ENCODE measurements at places on chromosomes 16 and 17. TPM values are rescaled to one million over a fixed set of nuclear protein-coding genes. Genes with fewer than 3 reads are reported as not detected.

GINS3 gene
- total RNA-seq: 6.4 TPM

CLEC10A gene
- not detected for total RNA-seq

LDHD gene
- total RNA-seq: 0.55 TPM

KCNJ18 gene
- not detected for total RNA-seq

DNA sequence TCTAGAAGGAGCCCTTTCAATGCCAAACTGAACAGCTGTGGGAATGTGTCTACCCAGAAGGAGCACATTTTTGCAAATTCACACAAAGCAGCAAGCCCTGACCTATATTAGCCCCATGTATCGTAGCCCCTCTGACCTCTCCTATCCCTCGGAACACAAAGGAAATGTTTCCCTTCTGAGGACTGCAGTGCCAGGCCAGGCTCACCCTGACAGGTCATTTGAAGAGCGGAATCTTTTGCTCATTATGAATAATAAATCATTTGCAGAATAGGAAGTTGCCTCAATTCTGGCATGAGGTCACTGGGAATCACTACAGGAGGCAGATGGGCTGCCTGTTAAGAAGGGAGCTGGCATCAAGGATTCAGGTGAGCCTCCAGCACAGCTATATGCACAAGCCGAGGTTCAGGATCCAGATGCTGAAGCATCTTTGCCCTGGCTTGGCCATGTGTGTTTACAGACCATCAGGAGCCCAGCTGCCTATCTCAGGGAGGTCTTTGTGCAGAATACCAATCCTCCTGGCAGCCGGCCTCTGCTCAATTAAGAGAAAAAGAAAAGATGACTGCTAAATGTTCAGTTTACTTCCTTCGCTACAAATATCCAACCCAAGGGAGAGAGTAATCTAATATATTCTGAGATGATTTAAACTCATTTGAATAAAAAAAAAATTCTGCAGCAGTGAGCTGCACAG, 119.4 kb downstream of the USP31 start:
- DNase-seq: no peak

GRCh38 chr17:69593716-69594115, 179.2 kb downstream of the MAP2K6 start:
- no peak for DNase-seq

DNA sequence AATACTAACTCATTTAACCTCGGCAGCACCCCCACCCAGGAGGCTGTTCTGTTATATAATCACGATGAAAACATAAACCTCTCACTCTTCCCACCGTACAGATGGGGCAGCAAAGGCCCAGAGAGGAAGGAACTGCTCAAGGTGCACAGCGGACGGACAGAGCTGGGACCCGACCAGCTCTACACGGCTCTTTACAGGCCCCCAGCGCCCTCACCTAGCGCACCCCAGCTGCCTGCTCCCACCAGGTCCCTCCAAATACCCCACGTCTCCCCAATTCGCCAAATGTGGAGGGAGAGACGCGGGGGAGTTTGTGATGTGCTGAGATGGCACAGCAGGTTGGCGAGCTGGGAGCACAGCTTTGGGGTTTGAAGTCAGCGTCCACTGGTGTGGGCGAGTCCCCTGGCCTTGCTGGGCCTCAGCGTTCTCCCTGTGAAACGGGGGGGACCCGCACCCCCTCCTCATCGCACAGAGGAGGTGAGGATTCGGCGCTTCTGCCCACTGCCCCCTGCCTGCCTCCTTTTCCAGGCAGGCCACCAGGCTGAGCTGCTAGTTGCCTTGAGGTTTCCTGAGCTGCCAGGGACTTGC, 54.1 kb downstream of the CBFA2T3 start:
- DNase-seq: no peak

DNA sequence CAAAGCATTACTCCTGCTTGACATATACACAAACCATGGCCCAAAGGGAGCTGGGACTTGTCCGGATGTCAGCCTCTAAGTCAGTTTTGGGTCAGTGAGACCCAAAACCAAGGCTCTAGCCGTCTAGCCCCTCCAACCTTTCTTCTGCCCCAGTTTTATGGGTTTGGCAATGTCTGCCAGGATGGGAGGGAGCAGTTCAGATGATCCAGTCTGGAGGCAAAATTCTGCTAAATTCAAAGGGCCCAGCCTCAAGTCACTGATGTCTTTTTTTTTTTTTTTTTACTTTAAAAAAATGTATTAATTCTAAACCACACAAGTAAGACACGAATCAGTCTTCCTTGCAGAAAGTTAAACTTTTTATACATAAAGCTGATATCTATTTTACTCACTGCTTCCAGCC, 8.6 kb downstream of the NLRC5 start:
- no peak for DNase-seq

DNA sequence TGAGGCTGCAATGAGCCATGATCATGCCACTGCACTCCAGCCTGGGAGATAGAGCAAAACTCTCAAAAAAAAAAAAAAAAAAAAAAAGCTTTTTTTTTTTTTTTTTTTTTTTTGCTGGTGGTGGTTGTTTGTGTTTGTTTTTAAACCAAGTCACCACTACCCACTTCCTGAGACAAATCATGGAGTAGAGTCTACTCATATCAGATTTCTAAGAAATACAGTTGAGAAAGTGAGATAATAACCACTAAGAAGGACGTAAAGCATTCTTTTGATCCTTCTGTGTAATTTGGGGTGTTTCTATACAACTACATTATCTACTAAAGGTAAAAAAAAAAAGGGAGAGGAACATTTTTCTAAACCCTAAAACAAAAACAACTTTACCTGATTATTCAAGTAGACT, 38.0 kb downstream of the AXIN2 start:
- DNase-seq: no peak

DNA sequence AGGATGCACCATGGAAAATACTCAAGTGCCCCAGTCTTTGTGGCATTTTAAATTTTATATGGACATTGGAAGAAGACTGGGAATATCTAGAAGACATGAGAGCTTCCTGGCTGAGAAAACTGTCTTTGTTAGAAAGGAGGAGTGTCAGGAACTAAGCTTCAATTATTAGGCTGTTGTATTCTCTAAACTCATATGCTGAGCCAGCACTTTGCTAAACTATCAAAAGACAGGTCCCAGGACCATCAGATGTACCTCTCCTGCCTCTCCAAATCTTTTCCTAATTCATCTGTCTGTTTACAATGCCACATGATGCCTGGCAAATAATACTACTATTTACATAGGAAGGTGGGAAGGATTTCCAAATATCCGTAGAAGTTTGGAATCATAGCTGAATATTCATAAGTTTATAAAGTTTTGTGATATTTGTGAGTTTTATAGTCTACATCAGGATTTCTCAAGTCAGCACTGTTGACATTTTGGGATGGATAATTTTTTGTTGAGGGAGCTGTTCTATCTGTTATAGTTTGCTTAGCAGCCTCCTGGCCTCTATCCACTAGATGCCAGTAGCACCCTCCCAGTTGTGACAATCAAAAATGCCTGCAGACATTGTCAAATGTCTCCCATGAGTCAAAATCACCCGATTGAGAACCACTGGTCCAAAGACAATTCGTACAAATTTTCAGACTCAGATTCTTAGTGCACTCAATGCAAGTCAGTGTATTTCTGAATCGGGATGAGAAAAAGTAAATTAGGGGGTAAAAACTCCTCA, 61.2 kb upstream of the NETO2 start:
- no peak for DNase-seq

DNA sequence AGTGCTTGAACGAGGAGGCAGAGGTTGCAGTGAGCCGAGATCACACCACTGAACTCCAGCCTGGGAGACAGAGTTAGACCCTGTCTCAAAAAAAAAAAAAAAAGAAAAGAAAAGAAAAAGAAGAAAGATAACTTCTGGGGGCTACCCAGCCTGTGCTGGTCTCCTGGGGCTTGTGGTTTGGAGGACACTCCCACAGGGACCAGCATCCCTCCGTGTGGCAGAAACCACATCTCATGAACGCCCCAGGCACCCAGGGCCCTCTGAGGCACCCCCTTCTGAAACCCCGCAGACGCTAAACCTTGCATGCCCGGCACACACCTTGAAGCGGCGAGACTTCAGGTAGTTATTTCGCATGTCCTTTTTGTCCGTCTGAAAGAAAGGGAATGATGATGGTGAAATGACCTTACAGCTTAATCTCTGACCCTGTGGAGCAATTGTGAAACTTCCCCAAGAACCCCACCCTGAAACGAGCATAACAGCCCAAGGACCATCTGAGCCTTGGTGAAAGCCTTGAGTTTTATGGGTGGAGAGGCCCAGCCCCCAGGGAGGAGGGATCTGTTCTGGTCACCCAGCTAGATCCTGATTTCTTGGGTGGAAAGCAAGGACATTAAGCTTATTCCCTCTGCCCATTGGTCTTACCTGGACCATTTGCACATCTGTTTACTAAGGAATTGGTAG, 55.0 kb downstream of the CNGB1 start:
- no peak for DNase-seq

DNA sequence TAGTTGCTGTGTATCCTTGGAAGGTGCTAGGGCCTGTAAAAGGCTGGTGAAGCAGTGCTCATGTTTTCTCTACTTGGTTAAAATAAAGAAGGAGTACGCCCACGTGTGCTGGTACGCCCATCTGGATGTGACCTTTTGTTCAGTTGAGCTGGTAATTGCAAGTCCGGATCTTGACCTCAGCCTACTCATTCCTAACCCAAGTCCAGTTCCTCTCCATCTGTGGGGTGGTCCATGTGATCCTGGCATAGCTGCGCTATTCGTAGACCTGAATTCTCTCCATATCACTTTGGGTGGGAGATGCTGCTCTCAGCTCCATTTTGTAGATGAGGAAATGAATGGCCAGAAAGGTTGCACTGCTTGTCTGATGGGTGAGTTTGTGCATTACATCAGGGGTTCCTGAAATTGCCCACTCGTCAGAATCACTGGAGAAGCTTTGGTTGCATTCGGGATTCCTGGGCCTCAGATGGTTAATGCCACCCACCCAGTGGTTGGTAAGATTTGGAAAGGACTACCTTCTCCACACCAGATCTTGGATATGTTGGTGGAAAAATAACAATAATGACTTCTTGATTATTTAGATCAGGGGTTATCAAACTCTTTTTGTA, 328.8 kb downstream of the CPPED1 start:
- no peak for DNase-seq

DNA sequence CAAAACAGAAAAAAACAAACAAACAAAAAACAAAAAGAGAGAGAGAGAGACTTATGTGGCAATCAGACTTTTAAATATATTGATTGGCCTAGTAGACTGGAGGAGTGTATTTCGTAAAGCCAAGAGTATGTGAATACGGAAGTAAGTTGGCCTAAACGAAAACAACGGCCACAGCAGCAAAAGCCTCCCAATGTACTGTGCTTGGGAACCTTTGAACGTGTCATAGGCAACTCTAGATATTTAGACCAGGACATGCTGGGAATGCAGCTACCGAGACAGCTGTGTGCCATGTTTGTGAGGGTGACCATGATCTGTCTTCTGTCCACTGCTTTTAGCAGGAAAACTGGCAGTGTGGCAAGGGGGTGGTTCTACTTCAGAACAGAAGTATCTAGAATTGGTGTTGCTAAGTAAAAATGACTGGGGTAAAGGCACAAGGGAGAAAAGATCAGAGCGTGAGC, 7.4 kb downstream of the MAF start:
- no peak for DNase-seq

- no peak for DNase-seq
Measured at GRCh38 chr16:87443016-87443415, 49.8 kb downstream of the ZCCHC14 start.

- no peak for DNase-seq
Measured at GRCh38 chr17:40091691-40092397, 8.5 kb downstream of the NR1D1 start.

GRCh38 chr16:16973707-16974591, 496.8 kb downstream of the XYLT1 start:
- no peak for DNase-seq

- no peak for DNase-seq
Measured at GRCh38 chr16:23334457-23334853, 32.4 kb downstream of the SCNN1B start.

DNA sequence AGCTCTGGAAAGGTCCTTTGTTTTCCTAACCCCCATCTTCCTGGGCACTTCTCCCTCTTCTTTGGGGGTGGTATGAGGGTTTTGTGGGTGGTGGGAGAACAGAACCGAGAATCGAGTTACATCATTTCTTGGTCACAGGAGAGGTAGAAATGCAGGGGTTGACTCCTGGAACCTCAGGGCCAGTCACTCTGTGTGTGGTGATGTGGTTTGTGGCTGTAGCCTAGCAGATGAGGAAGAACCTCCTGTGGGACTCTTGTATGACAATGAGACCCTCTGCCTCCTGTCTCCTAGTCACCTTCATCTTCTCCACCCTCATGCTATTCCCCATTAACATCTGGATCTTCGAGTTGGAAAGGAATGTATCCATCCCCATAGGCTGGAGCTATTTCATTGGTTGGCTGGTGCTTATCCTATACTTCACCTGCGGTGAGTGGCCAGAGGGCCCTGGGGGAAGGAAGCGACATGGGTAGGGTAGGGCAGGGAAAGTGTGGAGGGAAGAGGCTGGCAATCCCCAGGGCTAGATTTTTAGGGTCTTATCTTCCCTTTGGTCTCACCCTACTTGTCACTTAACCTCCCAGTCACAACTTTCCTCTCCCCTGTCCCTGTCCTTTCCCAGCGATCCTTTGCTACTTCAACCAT, 5.5 kb downstream of the ODF4 start:
- no peak for DNase-seq
